Stimulated activated CD8-positive, alpha-beta memory T cell treated with anti-CD3 and anti-CD28 coated beads, Interleukin-2, amount 100 ng/mL, for 48 hours (primary cell): ENCODE measurements at places on chromosomes 3 and 15.

- DNase-seq = no peak
Observed at GRCh38 chr3:180383332-180384020, 218.5 kb upstream of the TTC14 start.

DNA sequence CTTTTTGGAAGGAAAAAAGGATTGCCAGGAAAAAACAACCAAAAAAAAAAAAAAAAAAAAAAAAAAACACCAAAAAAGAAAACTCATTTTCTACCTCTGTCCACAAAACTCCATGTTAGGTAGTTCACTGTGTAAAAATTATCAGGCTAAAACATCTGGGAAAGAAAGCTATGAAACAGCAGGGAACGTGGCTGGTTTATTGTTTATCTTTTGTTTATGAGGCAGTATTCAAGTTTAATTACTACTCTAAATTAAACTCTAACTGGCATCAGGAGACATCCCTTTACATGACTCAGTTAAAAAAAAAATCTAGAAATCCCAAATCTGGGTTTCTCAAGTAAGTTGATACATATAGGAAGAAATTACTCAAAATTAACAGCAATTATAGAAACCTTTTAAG is 21.8 kb downstream of the MEIS2 start:
- DNase-seq = no peak

DNA sequence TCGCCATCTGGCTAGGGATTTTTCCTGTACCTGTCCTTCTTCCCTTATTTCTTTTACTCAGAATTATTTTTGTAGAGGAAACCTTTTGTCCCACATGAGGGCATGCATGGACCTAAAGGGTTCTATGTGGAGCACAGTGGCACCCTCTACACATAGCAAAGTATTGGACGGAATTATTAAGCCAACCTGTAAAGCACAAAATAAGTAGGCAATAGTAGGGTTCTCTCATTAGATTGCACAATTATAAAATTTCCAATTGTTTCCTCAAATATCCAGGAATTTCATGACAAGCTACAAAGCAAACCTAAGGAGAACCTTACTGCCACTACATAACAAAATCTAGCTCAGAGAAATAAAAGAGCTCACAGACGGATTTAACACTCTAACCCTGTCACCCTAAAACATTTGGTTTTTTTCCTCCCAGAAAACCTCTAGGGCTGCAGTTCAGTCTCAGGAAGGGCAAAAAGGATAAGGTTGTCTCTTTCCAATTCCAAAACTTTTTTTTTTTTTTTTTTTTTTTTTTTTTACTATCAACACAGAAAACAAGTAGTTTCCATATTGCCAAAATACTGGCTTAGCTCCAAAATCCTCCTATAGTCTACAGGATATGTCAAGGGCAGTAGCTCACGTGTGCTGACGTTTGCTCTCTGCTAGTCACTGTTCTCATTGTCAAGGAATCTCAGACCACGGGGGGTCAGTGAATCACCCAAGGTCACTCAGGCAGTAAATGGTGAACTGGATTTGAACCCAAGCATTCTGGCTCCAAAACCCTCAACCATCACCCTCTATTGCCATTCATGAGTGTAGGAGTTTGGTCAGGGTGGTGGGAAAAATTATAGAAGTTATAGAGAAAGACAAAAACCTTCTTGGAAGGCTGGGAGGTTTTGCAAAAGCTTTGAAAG is 52.3 kb downstream of the NCEH1 start:
- DNase-seq = no peak

DNA sequence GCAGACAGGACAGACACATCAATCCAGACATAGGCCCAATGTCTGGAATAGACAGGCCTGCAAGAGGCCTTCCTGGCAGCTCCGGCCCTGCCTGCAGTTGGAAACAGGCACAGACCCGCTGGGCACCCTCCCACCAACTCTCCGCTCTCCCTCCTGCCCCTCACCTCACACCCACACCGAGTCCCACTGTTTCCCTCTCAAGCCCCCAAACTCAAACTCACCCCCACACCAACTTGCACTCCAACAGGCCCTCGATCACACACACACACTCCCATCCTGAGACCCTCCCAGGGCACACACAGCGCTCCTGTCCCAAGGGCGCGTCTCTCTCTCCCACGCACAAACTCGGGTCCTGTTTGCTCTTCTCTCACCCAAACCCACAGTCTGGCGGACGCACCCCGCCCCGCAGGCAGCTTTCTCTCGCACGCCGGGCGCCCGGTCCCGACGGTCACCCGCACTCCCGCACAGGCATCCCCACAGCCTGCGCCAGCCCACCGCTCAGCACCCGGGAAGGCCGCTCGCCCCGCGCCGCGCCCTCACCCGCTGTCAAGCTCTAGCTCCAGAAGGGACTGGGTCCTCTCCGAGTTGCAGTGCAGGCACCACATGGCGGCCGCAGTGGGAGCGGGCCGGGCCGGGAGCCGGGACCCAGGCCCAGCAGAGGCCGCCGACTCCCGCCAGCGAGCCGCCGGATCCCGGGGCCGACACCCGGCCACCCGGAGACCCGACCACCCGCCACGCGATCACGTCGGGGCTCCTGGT is 106.2 kb downstream of the IQSEC1 start:
- DNase-seq = no peak

- DNase-seq = no peak
Observed at GRCh38 chr3:177538750-177539730, 341.8 kb upstream of the TBL1XR1 start.

- DNase-seq = no peak
Observed at GRCh38 chr3:4849136-4849535, 130.1 kb upstream of the BHLHE40 start.
